ENCODE measurements at places on chromosomes 7 and 10.

DNA sequence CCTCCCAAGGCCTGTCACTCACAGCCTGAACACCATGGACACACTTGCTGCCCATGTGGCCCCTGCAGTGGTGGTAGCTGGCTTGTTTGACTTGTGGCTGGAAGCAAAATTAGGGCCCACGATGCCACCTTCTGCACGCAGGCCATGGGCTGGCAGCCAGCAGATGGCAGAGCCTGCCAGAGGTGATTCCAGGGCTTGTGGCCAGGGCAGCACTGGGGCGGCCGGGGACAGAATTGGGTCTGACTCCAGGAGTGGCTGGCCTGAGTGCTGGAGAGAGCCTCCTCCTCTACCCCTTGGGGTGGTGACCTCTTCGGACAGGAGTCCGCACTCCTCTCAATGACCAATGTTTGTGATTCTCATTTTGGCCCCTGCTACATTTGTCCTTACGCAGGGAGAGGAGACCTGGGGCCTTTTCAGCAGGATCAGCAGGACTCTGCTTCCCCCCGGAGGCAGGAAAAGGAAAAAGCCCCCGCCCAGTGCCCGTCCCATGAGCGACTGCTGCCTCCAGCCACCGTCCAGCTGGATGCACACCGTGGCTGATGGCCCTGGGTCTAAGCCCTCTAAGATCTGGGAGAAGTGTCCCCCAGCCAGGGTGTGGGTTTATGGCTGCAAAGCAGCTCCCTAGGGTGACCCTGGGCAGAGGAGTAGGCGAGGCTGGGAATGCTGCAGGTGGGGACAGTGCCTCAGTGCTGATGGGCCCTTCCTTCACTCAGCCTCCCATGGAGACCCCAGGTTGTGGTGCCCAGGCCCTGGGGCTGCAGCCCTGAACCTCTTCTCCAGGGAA is 26.5 kb downstream of the DNAJB12 start:
- peak; percentile 39 for DNase-seq

DNA sequence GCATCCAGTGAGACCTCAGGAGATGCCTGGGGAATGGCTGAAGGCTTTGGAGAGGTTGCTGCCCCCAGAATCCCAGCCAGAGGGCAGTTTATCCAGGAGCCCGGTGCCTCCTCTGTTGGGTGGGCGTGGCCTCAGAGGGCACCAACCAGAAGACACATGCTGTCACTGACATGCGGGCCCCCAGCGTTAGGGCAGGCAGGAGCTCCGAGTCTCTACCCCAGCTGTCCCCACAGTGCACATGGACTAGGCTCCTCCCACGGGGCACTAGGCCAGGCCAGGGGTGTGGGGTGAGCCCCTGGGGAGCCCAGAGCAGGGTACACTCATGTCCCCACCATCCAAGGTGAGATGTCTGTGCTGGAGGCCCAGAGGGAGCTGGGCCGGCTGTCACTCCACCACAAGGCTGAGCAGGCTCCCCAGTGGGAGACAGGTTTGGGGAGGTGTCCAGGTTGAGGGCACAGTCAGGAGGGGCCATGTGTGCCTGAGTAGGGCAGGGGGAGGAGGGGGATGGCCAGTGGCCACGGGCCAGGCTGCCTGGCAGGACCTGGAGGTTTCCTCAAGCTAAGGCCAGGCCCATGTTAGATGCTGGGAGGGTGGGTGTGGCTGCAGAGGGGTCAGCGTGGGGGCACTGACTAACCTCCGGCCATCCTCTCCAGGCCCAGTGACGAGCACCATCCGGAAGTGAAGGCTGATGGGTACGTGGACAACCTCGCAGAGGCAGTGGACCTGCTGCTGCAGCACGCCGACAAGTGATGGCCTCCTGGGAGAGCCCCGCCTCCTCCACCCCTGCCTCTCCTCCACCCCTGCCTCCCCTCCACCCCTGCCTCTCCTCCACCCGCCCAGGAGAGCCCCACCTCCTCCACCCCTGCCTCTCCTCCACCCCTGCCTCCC is 131.3 kb downstream of the FAM53B start:
- DNase-seq, result no peak

GRCh38 chr7:106448992-106449859 is 164.4 kb upstream of the NAMPT start:
- DNase-seq, result no peak

GRCh38 chr10:105347487-105347886 is 706.4 kb downstream of the SORCS3 start:
- DNase-seq, result no peak

GRCh38 chr10:107480781-107481180 is 316.3 kb upstream of the SORCS1 start:
- DNase-seq, result no peak

DNA sequence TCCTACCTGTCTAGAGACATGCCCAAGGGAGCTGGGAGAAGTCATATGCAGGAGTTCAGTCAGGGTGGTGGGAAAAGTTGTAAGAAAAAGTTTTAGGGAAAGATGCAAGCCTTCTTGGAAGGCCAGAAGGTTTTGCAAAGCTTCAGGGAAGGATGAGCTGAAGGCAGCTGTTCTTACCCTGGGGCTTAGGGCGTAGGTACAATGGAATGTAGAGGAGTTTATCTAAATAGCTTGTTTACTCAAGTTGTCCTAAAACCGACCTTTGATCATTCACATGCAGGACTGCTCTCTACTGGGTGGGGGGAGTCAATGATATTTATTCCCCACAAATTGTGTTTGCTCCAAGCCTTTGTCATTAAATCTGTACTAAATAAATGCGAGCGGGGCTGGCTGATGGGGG is 277.0 kb downstream of the CRPPA start:
- DNase-seq, result no peak

DNA sequence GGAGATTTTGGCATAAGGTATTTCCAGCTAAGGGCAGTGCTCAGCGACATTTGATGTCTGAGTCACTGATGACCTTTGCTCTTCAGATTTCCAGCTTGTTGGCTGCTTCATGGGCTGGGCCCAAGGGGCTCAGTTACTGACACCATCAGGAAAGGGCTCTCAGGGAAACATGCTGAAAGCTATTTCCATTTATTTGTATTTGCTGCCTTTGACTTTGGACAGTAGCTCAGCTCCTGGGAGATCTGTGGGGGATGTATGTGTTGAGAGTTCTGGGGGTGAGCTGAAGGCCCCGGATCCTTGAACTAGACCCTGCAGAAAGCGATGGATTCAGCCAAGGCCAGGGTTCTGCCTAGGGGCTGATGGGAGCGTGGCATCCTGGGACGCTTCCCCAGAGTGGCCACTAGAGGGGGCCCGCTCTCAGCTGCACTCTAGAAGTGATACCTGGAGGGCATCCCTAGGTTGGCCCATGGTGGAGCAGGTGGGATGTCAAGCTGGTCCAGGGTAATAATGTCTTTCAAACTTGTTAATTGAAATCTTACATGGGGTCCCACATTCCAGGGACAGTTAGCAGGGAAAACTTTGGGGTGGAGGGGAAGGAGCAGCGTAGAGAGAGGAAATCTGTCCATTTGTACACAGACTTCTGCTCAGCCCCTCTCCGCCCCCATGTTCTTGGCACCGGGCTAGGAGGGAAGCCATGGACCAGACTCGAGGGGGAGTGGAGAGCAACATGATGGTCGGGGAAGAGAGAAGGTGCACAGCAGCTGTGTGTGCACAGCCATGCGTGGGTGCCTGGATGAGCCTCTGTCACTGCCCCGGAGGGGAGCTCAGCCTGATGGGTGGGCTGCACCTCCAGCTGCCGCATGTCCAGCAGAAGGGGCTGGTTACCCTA is 3.0 kb upstream of the BTBD16 start:
- no peak for DNase-seq

DNA sequence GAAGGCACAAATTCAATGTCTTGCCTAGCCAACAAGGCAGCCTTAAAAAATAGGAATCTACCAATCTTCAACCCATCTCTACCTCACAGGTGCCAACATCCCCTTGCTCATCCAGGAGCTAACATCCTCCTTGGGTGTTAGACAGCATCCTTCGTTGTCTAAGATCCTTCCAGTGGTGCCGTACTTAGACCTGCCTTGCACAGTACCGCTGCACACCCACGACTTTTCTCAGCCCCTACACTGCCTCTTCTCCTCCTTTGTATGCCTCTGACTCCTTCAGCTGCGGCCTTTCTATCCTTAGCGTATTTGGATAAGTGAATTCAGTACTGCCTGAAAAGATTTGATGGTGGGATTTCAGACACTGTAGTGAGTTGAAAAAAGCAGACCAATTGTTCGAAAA is 15.9 kb upstream of the PRTFDC1 start:
- no peak for DNase-seq

GRCh38 chr10:113176652-113177155 is 226.7 kb downstream of the TCF7L2 start:
- no peak for DNase-seq

DNA sequence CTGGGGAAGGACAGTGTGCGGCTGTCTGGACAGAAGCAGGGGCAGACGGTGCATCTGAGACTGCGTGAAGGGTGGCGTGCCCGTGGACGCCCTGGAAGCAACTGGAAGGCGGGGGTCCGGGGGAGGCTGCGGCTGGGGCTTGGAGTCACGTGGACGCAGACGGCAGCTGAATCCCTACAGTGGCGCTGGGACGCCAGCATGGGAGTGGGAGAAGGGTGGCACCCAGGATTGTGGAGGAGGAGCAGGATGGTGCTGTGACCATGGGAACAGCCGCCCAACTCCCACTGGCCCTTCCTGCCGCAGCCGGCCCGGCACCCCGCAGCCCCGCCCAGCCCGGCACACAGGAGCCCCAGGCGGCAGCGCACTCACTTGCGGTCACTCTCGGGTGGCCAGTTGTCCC is 9.7 kb downstream of the INTS1 start:
- DNase-seq, result no peak

DNA sequence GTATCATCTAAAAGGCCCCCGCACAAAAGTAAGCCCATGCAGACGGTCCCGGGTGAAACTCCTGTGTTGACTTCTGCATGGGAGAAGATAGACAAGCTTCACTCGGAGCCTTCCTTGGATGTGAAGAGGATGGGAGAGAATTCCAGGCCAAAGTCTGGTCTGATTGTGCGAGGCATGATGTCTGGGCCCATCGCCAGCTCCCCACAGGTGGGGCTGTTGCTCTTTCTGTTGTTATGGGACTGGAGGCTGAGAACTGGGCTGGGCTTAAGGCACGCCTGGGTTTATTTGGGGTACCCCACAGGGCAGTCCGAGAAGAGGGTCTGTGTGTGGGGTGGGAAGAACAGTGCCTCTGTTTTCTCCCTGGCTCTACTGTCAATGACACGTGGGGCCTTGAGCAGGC is 14.6 kb downstream of the MINDY4 start:
- no peak for DNase-seq

GRCh38 chr10:114953047-114953446 is 15.1 kb downstream of the TRUB1 start:
- no peak for DNase-seq

- no peak for DNase-seq
These were observed 34.9 kb downstream of the CALML3 start for GRCh38 chr10:5559642-5560141.

- no peak for DNase-seq
These were observed 38.5 kb downstream of the DPYSL4 start for GRCh38 chr10:132225073-132225848.

DNA sequence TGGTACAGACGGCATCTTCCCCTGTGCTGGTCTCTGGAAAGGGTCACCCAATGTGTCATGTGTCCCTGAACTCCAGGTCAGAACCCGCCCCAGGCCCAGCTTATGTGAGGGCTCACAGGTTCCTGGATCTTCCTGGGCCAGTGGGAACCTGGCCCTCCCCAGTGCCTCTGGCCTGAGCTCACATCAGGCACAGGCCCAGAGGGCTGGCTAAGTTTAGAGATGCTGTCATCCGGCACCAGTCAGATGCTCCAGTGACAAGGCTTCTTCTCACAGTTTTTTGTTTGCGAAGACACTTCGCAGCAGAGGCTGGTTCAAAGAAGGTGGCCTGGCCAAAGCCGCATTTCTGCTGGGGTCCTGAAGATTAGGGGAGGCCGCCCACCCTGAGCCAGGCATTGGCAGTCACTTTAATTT is 11.8 kb downstream of the CAMK2B start:
- no peak for DNase-seq

DNA sequence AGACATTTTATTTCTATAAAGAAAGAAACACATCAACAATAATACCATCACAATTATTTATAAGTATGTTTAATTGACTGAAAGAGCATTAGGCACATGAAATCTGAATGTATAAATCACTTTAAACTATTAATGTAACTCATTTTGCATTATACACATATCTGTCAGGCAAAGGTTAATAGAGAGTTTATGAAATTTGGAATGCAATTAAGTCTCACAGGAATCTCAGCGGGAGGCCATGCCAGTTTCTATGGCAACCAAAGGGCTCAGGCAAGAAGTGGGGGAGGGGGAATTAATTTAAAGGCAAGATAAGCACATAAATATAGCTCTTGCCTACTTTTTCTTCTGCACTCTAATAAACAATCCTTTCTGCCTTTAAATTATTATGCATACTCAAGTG is 152.6 kb downstream of the SLC16A9 start:
- DNase-seq, result no peak

Measured in GF-D8 (cell line).